T-helper 1 cell (primary cell): ENCODE measurements at places on chromosomes 3 and 15.

GRCh38 chr15:57436961-57437360 lies 60.7 kb downstream of the CGNL1 start:
- no peak for DNase-seq

- no peak for DNase-seq
Measured at GRCh38 chr15:66066005-66066404, 187.5 kb downstream of the MEGF11 start.

- DNase-seq: no peak
Measured at GRCh38 chr3:124792341-124793040, 62.2 kb downstream of the UMPS start.

- DNase-seq: no peak
Measured at GRCh38 chr15:89203705-89204273, 17.6 kb downstream of the RLBP1 start.

GRCh38 chr15:89477411-89478242 lies 18.8 kb downstream of the RHCG start:
- DNase-seq: no peak

- DNase-seq: no peak
Measured at GRCh38 chr3:167502401-167502800, 28.6 kb upstream of the SERPINI2 start.

DNA sequence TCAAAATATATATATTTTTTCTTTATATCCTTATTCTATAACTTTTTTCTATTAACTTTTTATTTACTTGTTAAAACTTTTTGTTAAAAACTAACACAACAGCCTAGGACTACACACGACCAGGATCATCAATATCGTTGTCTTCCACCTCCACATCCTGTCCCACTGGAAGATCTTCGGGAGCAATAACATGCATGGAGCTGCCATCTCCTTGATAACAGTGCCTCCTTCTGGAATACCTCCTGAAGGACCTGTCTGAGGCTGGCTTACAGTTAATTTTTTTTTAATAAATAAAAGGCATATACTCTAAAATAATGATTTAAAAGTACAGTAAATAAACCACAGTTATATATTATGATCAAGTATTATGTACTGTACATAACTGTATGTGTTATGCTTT lies 58.9 kb downstream of the SFMBT1 start:
- DNase-seq: no peak

DNA sequence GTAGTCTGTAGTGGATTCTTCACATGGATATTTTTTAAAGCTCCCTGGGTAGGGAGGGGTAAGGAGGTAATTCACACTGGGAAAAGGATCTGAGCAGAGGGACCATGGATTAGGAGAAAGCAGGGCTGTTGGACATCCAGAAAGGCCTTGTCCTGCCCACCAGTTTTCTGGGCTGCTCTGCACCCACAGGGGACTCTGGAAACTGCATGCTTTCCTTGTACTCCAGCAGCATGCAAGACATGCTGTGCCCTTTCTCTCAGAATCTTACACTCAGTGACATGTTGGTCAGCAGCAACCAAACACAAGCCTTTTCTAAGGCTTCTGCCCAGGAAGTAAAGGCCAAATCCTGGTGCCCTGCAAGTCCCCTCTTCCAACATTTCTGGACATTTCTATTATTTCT lies 2.5 kb upstream of the FBN1 start:
- no peak for DNase-seq

DNA sequence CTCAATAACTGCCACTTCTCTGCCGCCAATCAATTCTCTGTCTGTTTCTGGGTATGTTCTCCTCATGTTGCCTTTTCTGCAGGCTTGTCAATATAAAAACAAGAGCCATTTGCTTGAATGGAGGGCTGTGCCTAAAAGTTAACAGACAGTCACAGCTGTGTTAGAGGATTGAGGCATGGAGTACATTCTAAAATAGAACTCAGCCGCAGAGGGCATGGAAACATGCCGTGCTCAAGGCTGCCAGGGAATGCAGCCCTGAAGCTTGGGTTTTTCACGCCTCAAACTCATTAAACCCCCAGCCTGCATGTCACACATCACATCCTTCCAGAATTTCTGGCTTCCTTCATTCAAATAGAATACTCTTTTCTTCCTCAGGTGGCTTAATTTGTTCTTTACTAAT lies 166.6 kb downstream of the TPRG1 start:
- DNase-seq: no peak

DNA sequence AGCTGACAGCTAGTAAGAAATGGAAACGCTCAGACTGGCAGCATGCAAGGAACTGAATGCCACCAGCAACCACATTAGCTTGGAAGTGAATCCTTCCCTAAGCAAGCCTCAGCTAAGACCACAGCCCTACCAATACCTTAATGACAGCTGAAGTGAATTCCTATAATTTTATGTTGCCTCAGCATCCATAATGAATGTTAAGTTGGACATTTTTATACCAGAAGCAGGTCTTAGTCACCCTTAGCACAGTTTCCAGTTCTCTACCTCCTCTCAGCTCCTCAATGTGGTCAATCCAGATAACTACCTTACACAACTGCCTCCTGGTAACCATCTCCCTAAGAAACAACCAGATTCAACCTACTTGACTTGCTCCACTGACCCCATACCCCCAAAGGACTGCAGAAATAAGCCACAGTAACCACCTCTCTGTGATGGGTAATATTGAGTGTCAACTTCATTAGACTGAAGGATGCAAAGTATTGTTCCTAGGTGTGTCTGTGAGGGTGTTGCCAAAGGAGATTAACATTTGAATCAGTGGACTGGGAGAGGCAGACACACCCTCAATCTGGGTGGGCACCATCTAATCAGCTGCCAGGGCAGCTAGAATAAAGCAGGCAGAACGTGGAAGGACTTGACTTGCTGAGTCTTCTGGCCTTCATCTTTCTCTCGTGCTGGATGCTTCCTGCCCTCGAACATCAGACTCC lies 33.5 kb downstream of the NEDD4 start:
- no peak for DNase-seq

GRCh38 chr3:11291808-11292207 lies 19.6 kb downstream of the ATG7 start:
- DNase-seq: no peak

DNA sequence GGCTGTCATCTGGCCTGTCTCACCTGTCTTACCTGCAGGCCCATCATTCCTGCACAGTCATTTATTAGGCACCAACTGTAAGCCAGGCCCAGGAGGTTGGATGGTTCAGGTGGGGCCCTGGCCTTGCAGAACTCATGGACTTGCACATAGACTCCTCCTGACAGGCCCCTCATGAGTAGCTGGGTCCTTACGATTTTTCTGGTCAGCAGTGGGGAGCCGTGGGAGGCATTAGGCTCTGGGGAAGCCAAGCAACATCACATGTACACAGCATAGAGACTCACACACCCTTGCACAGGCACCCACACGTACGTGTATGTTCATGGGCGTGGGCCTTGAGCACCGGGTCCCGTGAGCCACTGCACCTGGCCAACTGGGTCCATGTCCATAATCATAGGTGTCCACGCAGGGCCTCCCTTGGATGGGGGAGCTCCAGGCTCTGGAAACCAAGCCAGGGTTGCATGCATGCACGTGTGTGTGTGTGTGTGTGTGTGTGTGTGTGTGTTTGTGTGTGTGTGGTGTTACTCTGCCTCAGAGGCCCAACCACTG lies 20.3 kb downstream of the CISH start:
- no peak for DNase-seq

GRCh38 chr3:105618556-105618955 lies 250.3 kb downstream of the CBLB start:
- no peak for DNase-seq

DNA sequence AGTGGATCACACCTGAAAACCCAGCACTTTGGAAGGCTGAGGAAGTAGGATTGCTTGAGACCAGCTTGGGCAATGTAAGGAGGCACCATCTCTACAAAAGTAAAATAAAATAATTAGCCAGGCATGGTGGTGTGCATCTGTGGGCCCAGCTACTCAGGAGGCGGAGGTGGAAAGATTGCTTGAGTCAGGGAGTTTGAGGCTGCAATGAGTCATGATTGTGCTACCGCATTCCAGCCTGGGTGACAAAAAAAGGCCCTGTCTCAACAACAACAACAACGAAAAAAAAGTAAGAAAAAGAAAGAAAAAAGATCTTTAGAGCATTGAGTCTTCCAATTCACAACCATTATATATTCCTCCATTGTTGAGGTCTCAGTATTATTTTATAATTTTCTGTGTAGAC lies 192.4 kb upstream of the DPH6 start:
- DNase-seq: no peak

DNA sequence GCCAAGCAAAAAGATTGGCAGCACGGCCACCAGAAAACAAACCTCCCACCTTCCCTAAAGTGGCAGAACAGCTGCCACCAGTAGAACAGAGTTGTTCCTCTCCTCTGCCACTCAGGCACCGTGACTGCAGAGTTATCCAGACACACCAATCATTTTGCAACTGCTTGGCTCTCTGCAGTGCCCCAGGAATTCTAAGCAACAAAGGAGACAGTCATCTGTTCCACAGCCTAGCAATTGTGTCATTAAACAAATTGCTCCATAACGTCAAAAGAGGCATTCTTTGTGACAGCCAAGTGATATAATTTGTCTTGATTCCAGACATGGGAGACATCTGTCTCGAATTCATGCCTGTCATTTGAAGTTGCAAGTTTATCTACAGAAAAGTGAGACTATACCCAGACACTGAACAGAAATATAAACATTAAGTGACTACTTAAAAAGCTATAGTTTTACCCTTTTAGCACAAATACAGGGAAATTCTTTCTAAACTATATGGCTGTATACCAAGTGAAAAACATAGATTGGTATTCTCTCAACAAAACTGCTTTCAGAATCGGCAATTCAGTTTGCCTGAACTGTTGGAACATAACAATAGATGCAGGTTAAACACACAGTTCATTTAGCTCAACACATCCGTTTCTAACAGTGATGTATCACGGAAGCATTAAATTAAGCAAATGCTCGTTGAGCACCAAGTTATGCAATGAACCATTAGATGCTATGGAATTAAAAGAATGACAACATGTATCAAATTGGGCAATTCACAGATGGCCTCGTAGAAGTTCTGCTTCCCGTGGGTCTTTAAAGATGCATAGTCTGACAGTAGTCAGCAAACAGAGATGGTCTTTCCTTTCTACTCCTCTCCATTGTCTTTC lies 281.3 kb downstream of the FGF12 start:
- no peak for DNase-seq

- DNase-seq: no peak
Measured at GRCh38 chr15:60752973-60753720, 274.2 kb upstream of the ICE2 start.

DNA sequence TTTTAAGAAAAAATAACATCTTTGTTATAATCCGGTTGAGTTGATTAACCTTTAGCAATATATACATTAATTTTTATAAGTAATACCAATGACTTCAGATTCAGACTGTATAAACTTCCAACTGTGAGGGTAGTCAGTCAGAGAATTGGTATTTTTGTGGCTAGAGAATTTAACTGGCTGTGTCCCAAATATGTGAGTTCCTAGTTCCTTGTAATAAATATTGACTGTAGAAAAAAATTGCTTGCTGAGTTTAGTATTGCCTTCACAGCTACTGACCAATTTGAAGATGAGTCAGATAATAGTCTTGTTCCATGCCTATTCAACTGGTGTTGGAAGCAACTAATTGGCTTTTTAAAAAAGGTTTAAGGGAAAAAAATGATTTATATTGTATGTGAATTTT lies 210.8 kb downstream of the GAP43 start:
- DNase-seq: no peak

GRCh38 chr3:32398531-32398930 lies 6.9 kb downstream of the CMTM7 start:
- no peak for DNase-seq

- no peak for DNase-seq
Measured at GRCh38 chr3:68866157-68866556, 66.2 kb downstream of the TAFA4 start.

- DNase-seq: no peak
Measured at GRCh38 chr3:141992512-141992911, 116.1 kb downstream of the ATP1B3 start.

DNA sequence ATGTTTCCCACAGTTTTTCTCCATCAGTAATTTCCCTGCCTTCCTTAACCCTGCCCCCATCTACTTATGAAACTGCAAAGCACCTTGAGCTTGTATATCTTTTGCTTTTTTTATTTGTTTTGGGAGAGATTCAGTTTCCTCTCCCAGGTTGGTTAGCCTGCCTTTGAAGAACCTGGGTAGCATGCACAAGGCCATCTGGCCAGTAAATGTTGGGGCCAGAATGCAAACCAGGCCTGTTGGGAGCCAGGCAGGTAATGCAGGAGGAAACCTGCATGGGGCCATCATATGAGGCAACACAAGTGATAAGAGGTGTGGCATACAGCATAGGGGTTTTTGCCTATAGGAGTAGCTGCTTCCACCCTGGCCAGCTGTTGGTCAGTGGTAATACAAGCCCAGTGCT lies 17.7 kb downstream of the SYNPR start:
- DNase-seq: no peak

- DNase-seq: no peak
Measured at GRCh38 chr3:142273501-142273900, 48.1 kb upstream of the GK5 start.

- DNase-seq: no peak
Measured at GRCh38 chr3:159057621-159058020, 255.8 kb downstream of the MFSD1 start.
